Astrocyte of the cerebellum (primary cell): ENCODE measurements at places on chromosomes 11 and 22.

GRCh38 chr11:67505605-67506396 is 638 bp upstream of the PITPNM1 start:
- peak; percentile 52 for DNase-seq

DNA sequence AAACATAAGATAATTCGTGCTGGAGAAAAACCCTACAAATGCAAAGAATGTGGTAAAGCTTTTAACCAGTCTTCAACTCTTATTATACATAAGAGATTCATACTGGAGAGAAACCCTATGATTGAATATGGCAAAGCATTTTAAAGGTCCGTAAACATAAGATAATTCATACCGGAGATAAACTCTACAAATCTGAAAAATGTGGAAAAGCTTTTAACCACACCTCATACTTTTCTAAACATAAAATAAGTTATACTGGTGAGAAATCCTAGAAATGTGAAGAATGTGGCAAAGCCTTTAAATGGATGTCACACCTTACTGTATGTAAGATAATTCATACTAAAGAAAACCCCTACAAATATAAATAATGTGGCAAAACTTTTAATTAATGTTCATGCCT is 20.7 kb downstream of the PLAAT5 start:
- DNase-seq = no peak

DNA sequence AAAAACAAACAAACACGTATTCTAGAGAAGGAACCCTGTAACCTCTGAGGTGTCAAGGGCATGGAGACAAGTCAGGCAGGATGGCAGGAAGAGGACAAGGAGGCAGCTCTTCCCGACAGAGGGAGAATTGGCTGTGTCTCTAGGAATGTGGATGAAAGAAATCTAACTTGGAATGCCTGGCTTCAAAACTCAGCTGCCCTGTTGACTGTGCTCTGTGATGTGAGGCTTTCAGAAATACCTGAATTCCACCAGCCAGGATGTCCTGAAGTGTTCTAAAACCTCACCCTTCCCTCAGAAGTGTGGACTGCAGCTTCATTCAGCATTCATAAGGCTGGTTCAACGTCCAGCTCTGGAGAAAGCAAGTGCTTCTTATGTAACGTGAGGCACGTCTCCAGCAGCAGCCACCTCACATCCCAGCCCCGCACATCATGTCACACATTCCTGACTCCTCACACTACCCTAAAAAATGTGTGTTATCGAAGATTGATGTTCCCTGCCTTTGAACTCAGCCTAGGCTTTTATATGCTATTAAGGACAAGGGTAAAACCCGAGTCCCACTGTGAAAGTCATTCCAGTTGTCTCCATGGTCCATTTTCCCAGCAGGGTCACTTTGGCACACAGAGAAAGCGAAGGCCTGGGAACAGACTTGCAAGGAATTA is 398.9 kb downstream of the ETS1 start:
- no peak for DNase-seq

GRCh38 chr22:47139013-47139789 is 376.8 kb downstream of the TBC1D22A start:
- DNase-seq = no peak

DNA sequence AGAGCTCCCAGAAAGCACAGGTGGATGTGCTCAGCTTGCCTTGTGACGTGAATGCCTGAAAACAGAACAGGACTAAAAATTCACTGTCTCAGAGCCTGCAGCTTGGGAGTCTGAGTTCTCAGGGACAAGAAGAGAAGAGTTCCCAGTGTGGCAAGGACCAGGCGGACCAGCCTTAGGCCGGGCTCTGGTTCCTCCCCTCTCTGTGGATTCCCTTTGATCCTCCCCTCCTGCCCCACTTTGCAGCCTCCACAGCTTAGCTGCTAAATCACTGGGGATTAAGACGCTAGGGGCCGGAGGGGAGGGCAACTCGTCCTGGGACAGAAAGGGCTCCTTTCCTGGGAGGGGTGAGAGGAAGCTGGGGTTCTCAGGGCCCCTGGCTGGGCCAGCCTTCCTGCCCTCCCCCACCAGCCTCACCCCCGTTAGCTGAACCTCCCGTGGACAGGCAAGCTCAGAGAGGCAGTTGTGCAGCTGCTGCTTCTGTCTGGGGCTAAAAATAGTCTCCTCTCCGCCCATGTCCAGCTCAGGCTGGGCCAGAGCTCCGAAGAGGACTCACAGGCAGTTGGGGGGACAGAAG is 29.9 kb upstream of the JAM3 start:
- DNase-seq = no peak
